ENCODE measurements at places on chromosomes 4 and X.

GRCh38 chr4:152399246-152399645, 136.6 kb downstream of the FBXW7 start:
- no peak for DNase-seq

- DNase-seq = no peak
These were observed 99.0 kb upstream of the DUSP21 start for GRCh38 chrX:44744799-44745198.

- DNase-seq = no peak
These were observed 325.9 kb downstream of the EPHA5 start for GRCh38 chr4:65344278-65344825.

DNA sequence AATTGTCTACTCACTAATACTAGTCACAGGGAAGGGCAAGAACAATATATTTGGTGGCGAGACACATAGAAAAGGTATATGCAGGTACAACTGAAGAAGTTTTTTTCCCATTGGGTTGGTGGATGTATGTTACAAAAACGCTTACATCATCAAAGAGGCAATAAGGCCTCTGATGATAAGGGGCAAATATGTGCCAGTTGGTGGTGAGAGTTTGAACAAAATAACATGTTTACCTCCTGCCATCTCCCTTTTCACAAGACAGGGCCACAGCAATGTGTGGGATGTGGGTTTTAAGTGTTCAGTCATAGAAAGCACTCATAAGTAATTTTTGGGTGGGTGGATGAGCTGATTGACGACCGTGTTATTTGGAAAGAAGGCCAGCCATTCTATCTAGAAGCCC, 41.7 kb downstream of the PAGE2 start:
- no peak for DNase-seq

DNA sequence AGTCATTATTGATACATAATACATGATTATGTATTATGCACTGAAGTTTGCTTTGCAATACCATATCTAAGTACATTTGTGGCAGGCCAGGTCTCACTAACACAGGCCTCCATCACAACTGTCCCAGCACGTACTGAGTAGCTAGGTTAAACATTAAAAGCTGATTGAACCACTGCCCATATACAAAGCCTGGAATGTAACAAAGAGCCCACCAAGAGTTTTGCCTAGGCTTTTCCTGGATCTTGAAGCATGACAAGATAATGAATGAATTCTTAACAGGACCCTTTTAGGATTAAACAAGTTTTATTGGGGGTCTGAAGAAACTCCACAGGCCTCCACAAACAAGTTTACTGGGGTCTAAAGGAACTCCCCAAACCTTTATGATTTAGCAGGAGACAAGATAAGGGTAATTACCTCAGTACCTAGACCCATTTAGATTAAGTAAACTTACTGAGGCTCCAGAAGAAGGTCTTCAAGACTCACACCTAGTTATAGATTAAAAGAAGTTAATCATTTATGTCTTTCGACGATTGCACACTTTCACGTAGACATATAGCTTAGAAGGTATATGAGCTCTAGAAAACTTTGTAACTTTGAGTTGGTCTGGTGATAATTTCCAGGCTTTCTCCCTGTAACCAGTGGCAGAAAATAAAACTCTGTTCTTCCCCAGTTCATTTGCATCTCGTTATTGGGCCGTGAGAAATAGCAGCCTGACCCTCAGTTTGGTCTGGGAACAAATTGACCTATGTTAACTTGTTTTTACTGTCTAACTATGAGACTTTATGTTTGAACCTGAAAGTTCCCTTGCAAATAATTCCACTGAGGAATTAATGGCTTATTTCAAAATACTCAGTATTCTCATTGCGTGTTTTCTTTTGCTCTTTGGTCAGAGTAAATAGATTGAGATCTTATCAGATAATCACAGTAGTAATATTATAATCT, 84.8 kb downstream of the PHEX start:
- no peak for DNase-seq

DNA sequence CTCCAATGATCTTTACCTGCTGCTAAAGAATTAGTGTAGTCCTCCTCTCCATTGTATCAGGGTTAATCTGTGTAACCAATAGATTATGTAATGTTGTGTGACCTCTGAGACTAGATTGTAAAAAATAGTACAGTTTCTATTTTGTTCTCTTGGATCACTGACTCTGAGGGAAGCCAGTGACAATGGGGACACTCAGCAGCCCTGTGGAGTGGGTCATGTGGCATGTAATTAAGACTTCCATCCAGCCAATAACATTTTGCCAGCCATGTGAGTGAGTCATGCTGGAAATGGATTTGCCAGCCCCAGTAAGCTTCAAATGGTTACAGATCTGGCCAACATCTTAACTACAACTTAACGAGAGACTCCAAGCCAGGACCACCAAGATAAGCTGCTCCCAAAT, 332.3 kb downstream of the PTTG2 start:
- no peak for DNase-seq

GRCh38 chrX:153871946-153872878, 13.8 kb downstream of the L1CAM start:
- DNase-seq = no peak

DNA sequence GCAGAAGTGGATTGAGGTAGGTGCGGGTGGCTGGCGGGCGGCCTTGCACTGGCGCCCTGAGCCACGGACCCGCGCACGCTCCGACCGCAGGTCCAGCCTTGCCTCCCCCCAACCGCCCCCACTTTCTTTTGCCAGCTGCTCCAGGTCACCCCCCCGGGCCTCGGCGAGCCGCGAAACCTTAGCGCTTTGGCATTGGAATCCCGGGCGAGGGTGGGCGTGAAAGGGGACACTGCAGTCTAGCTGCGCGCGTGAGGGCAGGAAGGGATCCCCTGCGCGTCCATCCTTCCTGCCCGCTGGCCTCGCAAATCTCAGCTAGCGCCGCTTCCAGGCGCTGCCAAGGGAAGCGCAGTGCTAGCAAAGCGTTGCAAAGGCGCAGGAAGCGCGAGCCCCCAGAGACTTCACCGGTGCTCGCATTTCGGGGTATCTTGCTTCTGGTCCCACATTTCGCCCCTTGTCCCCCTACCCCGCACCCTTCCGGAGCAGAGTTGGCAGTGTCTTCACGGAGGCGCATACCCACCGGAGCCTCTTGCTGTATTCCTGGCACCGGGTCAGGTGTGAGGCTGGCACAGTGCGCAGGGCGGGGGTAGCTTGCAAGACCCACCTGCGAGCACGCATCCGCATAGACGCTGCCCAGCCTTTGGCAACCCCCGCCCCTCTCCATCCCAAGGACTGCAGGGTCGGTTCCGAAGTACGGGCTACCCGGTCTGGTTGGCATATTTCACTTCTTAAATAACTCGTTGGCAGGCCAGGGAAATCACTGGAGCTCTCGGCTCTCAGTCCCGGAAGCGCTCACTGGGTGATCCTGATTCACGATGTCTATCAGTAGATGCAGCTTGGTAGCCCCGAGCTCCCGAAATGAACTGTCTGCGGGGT, 104.4 kb downstream of the UCHL1 start:
- DNase-seq = no peak

DNA sequence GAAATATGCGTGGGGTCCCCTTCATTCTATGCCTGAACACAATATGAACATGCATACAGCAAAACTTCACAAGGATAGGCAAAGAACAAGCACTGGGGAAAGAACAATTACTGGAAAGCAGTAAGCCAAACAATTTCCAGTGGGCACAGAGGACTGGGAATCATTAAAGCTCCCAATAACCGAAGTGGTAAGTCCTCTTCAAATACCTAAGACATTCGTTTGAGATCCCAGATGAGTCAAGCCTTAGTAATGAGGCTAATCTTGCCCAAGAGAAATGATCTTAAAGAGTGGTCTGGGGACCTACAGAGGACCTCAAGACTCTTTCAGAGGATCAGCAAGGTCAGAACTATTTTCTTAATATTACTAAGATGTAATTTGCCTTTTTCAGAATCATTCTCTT, 28.6 kb downstream of the ANAPC10 start:
- DNase-seq = no peak

- DNase-seq = no peak
These were observed 46.5 kb upstream of the CPLX1 start for GRCh38 chr4:872241-872981.

- DNase-seq = no peak
These were observed 52.6 kb downstream of the HMX1 start for GRCh38 chr4:8819019-8819418.

DNA sequence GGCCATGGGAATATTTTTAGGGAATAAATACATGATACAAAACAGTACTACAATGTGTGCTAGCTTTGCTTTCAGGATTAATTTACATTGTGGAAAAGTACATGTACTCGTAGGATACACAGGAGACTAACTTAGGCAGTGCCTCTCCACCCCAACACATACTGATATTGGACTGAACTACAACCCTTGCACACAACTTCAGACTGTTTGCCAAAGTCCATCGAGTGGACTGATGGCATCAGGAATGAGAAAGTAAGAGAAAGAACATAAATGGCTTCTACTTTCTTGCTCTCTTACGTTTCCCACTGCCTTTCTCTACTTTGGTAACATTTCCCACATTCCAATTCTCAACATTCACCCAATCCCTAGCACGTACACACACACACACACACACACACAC, 130.1 kb downstream of the RNF150 start:
- DNase-seq = no peak

GRCh38 chr4:78775303-78776078, 659 bp upstream of the BMP2K start:
- peak; percentile 74 for DNase-seq

- no peak for DNase-seq
These were observed 28.1 kb upstream of the SPON2 start for GRCh38 chr4:1200425-1201035.

- no peak for DNase-seq
These were observed 444 bp downstream of the FREM3 start for GRCh38 chr4:143700046-143700415.

- no peak for DNase-seq
These were observed 222.6 kb upstream of the PPARGC1A start for GRCh38 chr4:24112466-24112865.

GRCh38 chrX:131874300-131874699, 148.8 kb upstream of the STK26 start:
- DNase-seq = no peak

- no peak for DNase-seq
These were observed 19.1 kb downstream of the SASH3 start for GRCh38 chrX:129798888-129799287.

GRCh38 chr4:174401471-174402130, 117.9 kb downstream of the CEP44 start:
- DNase-seq = no peak

DNA sequence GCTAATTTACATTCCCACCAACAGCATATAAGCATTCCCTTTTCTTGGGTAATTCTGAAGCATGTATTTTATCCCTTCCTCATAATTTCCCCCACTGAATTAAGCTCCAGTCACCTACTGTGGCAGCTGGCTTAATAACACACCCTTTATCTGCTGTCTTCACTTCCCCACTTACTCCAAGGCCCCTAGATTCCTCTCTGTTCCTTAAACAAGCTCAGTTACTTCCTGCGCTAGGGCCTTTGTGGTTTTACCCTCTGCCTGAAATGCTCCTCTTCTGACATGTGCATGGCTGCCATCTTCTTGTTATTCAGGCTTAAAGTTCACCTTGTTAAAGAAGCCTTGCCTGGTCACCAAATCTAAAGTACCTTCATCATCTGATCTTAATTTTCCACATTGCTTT, 47.2 kb upstream of the RPS6KA3 start:
- DNase-seq = no peak

DNA sequence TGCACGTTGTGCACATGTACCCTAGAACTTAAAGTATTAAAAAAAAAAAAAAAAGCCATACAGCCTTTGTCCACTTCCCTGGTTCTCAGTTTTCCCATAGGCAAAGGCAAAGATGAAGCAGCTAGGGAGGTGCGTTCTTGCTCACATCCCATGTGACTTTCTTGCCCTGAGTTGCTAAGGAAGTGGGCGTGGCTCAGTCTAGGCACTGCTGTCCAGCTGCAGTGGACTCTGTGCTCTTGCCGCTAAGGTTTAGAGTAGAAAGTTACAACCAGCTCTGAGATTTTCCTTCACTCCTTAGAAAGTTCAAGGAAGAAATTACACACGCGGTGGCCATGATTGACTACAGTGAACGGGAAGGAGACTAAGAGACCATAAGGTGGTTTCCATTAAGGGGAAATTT, 144.7 kb downstream of the NAA11 start:
- DNase-seq = no peak

Data from stimulated activated CD4-positive, alpha-beta T cell treated with anti-CD3 and anti-CD28 coated beads, Interleukin-1b, Interleukin-23, amount 100 ng/mL, for 24 hours (primary cell).